ENCODE measurements at places on chromosomes 3 and 15.

DNA sequence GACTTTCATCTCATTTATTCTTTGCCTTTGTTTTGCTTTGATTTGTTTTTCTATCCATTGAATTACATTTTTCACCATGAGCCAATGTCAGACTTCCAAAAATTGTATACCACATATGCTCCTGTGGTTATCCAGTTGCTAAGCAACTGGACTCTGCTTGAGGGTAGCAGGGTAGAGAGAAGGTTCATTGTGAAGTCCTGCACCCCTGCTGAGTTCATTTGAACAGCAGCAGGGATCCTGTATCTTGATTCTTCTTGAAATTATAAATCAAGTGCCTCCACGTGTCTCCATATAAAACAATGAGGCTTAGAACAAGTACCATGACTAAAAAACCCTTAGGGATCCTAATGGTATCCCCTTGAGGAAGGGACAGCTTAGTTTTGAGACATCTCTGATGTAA is 449.3 kb downstream of the ROBO2 start:
- no peak for DNase-seq

DNA sequence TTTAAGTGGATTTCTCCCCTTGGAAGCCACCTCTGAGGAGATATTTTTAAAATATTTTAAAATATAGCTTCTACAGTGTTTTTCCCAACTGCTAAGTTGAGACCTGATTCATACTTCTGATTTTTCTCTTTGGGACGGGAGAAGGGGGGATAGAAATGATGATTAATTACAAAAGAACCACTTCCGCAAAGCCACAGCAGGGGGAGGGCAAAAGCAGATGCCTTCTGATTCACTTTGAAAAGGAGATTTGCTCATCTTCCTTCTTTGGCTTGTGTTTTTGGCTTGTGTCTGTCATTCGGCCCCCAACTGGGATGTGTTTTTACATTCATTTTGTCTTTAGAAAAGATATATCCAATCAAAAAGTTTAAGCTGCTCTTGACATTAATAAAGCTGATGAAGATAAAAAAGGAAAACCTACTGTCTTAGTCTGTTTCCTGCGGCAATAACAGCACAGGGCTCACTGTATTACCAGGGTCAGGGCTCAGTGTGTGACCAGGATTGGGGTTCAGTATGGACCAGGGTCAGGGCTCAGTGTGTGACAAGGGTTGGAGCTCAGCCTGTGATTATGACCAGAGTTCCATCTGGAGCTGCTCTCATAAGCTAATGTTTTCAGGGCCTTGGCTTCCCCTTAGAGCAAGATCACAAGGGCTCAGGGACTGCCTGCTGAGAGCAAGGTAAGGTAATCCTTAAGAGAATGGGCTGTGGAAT is 223.2 kb downstream of the MTHFS start:
- no peak for DNase-seq

DNA sequence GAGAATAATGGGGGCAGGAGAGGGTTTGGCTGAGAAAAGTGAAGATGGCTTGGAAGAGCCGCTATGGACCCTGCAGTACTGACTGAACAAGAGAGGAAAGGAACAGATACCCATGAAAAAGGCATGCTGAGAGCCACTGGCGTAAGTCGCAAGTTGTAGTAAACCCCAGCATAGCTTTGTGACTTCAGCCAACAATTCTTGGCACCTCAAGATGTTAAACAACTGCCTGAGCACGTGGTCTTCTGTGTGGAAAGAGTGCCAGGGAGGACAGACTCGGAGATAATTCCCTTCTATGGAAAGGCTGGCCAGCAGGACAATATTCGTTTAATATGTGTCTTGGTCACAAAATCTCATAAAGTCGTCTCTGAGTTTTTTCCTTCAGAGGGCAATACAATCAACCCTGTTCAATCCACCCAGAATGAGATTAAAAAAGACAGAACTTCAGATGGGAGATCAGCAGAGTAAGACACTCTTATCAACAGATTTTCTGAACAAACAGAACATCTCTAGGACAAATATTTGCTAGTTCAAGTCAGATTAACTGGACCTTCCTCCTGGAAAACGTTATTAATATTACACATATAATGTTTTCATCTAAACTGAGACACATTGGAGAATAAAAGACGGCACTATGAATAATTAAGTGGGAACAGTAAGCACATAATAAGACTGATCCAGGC is 49.2 kb downstream of the NEK10 start:
- no peak for DNase-seq

DNA sequence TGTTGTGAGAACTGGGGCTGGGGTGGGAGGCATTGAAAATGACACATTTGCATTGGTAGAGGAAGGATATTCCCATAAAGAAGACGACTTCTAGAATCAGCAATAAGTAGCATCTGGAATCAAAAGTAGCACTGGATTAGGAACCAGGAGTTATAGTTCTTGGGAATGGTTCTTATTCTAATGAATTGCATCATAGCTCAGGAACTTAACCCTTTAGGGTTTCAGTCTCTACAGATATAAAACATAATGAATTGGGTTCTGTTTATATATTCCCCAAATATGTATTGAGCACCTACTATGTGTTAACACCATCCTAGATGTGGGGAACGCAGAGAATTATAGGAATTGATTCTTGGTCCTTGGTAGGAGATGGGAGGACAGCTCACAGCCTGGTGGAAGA is 16.3 kb upstream of the SNRK start:
- DNase-seq, result no peak

DNA sequence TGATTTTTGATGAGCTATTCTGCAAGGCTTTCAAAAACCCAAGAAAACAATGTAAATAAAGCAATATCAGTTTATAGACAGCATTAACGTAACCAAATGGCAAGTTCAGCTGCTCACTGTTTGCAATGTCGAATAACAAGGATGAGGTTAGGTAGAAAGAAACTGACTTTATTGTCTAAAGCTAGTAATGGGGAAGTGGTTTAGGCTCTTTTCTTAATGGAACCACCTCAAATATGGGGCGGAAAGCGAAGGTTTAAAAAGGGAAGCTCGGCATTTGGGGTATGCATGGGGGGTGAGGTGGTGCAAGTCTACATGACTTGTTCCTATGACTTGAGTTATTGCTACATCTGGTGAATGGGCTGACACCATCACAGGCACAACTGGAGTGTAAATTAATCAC is 1060.2 kb downstream of the NSUN3 start:
- no peak for DNase-seq

- no peak for DNase-seq
Observed at GRCh38 chr15:86872782-86873181, 793.1 kb downstream of the AGBL1 start.

DNA sequence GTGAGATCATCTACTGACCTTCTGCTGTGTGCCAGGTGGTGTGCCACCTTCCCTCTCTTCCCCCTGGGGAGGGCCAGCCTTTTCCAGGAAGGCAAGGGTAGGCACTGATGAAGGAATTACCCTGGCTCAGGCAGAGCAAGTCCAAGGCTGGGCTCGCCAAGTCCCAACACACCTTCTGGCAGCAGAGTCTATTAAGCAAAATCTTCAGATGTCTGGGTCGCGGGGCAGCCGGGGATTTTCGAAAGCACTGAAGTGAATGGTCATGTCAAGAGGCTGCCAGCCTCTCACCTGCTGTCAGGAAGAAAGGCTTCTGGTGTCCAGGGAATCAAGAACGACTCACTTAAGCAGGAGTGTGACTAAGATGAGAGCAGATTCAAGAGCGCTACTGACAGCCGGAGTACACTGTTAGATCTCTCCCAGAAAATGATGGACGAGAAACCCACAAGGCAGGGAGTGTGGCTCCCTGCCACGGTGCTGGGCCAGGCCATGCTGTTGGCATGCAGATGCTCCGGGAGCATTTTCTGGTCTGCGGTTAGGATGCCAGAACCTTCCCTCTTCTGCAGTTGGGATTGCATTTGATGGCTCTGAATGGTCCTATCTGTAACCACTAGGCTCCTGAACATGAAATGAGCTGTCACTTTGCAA is 479.8 kb downstream of the SHQ1 start:
- DNase-seq, result no peak

GRCh38 chr15:77812664-77813063 is 180.0 kb upstream of the LINGO1 start:
- no peak for DNase-seq

DNA sequence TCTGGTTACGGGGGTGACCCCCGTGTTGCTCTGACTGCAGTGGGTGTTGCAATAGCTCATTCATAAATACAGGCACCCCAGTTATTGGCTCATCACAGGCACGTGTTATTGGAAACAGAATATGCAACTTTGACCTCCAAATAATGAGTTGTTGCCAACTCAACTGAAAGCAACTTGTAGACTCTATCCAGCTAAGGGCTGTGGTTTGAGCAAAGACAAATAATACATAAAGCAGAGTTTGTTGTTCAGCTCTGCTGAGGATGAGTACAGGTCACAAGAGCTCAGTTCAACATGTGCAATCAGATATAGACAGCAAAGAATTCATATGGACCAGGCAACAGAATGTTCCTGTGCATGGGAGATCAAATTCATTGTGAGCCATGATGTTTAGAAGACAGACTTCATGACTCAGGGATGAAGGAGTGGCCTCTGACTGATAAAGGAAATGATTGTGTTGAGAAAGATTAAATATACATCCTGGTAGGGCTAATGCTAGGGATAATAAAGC is 87.6 kb upstream of the LRIG1 start:
- no peak for DNase-seq

- no peak for DNase-seq
Observed at GRCh38 chr3:157581371-157581770, 78.2 kb upstream of the VEPH1 start.

DNA sequence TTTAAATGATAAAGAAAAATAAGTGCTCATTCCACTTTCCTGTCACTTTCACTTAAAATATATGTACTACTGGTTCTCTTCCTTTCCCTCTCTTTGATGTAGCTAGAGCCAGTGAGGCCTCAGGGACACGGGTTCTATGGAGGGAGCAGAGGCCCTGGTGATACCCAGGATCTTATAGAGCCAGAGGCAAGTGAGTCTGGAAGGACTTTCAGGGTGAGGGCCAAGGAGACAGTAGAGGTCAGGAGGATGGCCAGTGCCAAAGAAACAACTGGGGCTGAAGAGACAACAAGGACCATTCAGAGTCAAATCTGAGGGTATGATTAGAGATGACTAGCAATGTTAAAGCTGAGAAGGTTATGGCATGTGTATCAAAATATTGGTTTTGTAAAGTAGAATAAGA is 124.1 kb upstream of the GOLGA6L6 start:
- DNase-seq, result no peak

DNA sequence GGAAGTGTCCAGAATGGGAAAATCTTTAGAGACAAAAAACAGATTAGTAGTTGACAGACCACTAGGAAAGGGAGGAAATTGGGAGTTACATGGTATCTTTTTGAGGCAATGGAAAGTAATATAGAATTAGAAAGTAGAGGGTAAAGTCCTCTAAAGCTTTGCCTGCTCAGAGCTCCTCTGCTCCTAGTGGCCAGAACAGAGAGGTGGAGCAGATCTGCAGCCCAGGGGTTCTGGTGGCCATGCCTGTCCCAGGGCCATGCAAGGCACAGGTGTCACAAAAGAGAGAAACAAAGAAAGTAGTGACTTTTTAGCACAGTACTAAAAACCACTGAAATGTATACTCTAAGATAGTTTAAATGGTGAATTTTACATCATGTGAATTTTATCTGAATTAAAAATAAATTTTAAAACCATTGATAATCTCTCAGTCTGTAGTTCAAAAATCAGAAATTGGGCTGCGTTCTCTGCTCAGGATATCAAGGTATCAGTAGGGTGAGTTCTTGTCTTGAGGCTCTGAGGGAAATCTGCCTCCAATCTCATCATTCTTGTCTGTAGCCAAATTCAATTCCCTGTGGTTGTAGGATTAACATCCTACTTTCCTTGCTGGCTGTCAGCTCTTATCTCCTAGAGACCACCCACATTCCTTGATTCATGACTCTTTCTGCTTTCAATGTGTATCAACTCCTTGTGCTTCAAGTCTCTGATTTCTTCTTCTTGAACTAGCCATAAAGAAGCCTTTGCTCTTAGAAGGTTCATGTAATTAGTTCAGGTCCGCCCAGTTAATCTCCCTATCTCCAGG is 23.6 kb downstream of the PYGO1 start:
- DNase-seq, result no peak

DNA sequence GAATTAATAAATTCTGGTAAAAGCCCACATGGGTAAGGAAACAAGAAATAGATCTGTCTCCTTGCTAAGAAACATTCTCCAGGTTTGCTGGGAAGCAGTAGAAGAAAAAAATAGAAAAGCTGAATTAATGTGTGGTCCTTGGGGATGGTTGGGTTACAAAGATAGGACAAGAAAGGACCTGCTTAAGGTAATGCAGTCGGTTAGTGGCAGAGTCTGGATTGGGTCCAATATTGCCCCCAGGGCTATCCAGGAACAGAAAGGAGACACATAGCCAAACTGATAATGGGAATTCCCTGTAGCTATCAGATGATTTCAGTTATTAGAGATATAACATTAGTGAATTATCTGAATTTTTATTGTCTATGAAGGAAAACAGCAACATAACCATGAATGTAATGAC is 584.3 kb downstream of the ROBO1 start:
- DNase-seq, result no peak

- no peak for DNase-seq
Observed at GRCh38 chr3:156469456-156469855, 85.5 kb downstream of the SSR3 start.

- no peak for DNase-seq
Observed at GRCh38 chr3:133834621-133835417, 29.2 kb downstream of the SRPRB start.

- DNase-seq, result no peak
Observed at GRCh38 chr3:185270956-185271332, 17.1 kb upstream of the EHHADH start.

GRCh38 chr15:82298520-82298919 is 35.9 kb downstream of the SAXO2 start:
- DNase-seq, result no peak

DNA sequence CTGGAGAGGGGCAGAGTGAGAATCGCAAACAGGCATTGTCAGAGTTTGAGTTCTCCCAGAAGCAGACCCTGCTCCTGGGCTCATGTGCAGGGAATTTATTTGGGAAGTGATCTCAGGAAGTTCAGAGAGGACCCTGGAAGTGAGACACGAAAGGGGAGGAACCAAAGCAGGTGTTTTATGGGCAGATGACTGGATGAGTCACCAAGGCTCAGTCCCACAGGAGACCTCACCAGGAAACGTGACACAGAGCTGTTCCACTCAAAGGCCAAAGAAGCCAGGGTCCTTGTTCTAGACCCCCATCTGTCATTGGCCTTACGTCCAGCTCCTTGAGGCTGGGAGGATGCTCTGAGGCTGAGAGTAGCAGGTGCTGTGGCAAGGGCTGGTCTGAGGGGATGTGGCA is 43.4 kb upstream of the SEC22A start:
- no peak for DNase-seq

All from esophagus squamous epithelium (tissue), 5 donors.